ENCODE measurements at places on chromosomes 12 and 14. TPM values are rescaled to one million over a fixed set of nuclear protein-coding genes. Genes with fewer than 3 reads are reported as not detected.

MGAT4C gene
- under 0.01 TPM for total RNA-seq

PROX2 gene
- total RNA-seq = not detected

PAPLN gene
- 5.3 TPM for total RNA-seq

TCHP gene
- total RNA-seq = 7.7 TPM

COX8C gene
- not detected for total RNA-seq

NEDD1 gene
- 28.3 TPM for total RNA-seq

DNA sequence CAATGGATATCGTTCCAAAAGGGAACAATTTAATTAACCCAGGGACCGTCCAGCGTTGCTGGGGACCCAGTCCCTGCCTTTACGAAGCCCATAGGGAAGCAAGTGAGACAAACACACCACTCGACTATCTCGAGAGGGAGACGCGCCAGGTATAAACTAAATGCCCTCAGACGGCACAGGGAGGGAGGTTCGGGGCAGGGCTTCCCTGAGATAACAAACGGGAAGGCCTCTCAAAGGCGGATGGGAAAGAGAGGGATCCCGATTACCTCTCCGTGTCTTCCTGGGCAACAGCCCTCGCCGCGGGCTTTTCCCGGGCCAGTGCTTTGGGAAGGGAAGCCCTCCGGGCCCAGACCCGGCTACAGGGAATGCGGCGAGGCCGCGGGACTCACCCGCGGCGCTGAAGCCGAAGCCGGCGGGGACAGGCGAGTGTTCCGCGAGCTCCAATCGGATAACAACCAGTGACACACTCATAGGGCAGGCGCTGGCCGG is 390 bp downstream of the BRAP start:
- peaks cover 24% of the 10 kb centered on the region for H3K4me1 ChIP-seq
- no peak for DNase-seq
- no peaks in the 10 kb centered on the region for H3K27me3 ChIP-seq
- peaks cover 24% of the 10 kb centered on the region for H3K36me3 ChIP-seq
- peak overlapping the region; percentile 87 for H3K27ac ChIP-seq
- H3K4me3 ChIP-seq = peak overlapping the region; percentile 95

- H3K4me1 ChIP-seq = peaks cover 9% of the 10 kb centered on the region
- H3K36me3 ChIP-seq = no peaks in the 10 kb centered on the region
- no peaks in the 10 kb centered on the region for H3K27me3 ChIP-seq
- peak; percentile 83 for DNase-seq
- H3K27ac ChIP-seq = peak overlapping the region; percentile 46
Measured at GRCh38 chr14:65356327-65356836, 56.1 kb upstream of the FUT8 start.

DNA sequence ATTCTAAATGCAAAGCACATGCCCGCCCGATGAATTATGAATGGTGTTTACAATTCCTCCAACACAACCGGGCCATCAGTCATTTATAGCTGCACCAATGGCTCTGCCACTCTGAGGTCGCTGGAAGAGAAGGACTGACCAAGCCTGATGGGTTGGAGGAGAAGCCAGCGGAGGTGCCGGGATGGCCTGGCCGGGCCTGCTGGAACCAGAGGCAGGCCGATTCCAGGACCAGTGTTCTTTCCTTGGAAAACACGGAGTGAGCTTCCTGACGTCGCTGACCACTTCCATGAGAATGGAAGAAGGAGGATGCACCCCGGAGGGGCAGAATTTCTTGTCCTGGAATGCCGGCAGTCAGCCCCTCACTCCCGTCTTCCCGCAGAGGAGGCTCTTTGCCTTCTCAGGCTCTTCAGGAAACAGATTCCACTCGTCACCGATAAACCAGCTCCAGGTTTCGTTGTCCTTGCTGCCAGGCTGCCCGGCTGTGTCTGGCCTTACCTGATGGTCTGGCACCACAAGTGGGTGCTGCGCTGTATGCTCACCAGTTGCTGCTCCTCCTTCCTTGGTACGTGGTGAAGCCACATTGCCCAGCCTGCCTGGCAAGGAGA is 358.5 kb upstream of the SFSWAP start:
- H3K4me3 ChIP-seq = no peak overlapping the region
- no peaks in the 10 kb centered on the region for H3K27me3 ChIP-seq
- H3K4me1 ChIP-seq = no peaks in the 10 kb centered on the region
- no peaks in the 10 kb centered on the region for H3K36me3 ChIP-seq

- H3K36me3 ChIP-seq = no peaks in the 10 kb centered on the region
- H3K27ac ChIP-seq = peak overlapping the region; percentile 47
- no peaks in the 10 kb centered on the region for H3K27me3 ChIP-seq
Measured at GRCh38 chr12:13164921-13165616, 31.5 kb upstream of the EMP1 start.

DNA sequence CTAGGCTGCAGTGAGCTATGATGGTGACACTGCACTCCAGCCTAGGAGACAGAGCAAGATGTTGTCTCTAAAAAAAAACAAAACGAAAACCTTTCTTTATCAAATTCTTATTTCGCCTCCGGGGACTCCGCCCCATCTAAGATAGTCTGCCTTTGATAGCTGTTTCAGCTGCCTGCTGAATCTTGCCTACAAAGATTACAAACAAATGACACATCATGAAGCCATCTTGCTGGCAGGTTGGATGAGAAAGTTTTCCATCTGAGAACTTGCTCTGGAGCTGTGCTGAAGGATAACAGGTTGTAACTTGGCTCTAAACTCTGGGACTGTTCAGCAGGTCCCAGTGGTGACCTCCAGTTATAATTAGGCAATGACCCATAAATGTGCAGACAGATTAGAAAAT is 41.8 kb upstream of the AEBP2 start:
- no peaks in the 10 kb centered on the region for H3K4me1 ChIP-seq
- peaks cover 4% of the 10 kb centered on the region for H3K27me3 ChIP-seq
- no peak overlapping the region for H3K4me3 ChIP-seq

DNA sequence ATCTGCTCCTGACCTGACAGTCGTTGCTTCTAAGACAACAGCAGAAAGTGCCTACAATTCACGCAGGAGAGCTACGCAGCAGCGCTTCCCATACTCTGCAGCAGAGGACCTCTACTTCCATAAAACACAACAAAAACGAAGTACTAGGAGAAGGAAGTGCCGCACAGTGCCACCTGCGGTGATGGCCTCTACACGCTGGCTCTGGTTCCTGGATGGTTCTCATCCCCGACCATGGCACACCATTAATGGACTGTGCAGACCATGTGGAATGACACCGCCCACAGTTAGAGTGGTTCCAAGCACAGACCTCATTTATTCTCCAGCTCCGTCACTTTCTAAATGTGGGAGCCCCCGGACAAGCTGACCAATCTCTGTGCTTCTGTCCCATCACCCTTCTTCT is 28.3 kb downstream of the TPCN1 start:
- no peaks in the 10 kb centered on the region for H3K27me3 ChIP-seq
- peaks cover 16% of the 10 kb centered on the region for H3K4me1 ChIP-seq
- no peak overlapping the region for H3K27ac ChIP-seq
- peak; percentile 80 for DNase-seq
- peaks cover 11% of the 10 kb centered on the region for H3K36me3 ChIP-seq
- no peak overlapping the region for H3K4me3 ChIP-seq

- H3K27ac ChIP-seq = no peak overlapping the region
- no peak for DNase-seq
- H3K4me1 ChIP-seq = peaks cover 8% of the 10 kb centered on the region
- no peaks in the 10 kb centered on the region for H3K27me3 ChIP-seq
Measured at GRCh38 chr14:56216626-56217379, 98.6 kb downstream of the PELI2 start.

GRCh38 chr14:40371011-40371410 is 938.8 kb upstream of the FBXO33 start:
- no peaks in the 10 kb centered on the region for H3K36me3 ChIP-seq
- H3K4me3 ChIP-seq = no peak overlapping the region
- no peaks in the 10 kb centered on the region for H3K27me3 ChIP-seq
- no peak for DNase-seq

- H3K4me3 ChIP-seq = peak overlapping the region; percentile 6
- no peaks in the 10 kb centered on the region for H3K36me3 ChIP-seq
- peak overlapping the region; percentile 66 for H3K27ac ChIP-seq
Measured at GRCh38 chr14:49972823-49973222, 79.9 kb downstream of the ARF6 start.

DNA sequence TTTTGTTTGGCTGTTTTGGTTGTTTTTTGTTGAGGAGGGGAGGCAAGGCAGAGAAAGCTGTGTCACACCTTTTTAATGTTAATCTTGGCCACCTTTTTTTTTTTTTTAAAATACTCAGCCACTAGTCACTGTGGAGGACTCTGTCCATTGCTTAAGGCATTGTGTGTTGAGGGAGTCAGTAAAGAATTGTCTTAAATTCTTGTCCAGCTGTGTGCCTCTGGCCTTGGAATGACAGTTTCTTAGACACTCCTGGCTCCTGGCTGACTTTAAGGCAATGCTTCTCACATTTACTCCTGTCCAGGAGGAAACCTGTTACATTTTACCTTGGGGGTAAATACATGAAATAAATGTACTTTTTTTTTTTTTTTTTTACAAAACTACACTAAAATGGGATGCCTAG is 18.1 kb upstream of the SMCO2 start:
- no peak overlapping the region for H3K4me3 ChIP-seq
- no peaks in the 10 kb centered on the region for H3K27me3 ChIP-seq
- no peak overlapping the region for H3K27ac ChIP-seq
- peaks cover 10% of the 10 kb centered on the region for H3K4me1 ChIP-seq
- DNase-seq = no peak

Measured in osteoblast (primary cell).